ENCODE measurements at places on chromosomes 11 and 22.

- no peak for DNase-seq
These were observed 39.4 kb downstream of the ZBTB16 start for GRCh38 chr11:114098927-114099326.

DNA sequence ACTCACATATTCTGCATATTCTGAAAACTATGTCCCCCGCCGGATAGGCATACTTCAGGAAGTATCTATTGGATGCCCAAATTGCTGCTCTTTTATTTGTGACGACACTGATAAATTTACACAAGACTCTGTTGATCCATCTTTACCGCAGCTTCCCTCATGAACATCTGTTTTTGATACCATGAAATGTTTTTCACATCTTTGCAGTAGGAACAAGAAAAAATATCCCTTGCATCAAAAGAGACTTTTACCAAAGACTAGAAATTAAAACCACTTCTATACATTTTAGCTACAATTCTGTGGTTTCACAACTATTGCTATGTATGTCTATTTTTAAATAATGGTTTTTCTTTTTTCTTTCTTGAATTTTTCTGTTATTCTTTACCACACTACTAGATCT, 15.3 kb downstream of the POU2AF2 start:
- DNase-seq, result no peak

- no peak for DNase-seq
These were observed 17.4 kb upstream of the ETS1 start for GRCh38 chr11:128604723-128605122.

GRCh38 chr11:65866509-65867283, 5.9 kb downstream of the EFEMP2 start:
- DNase-seq, result no peak

All from common myeloid progenitor, CD34-positive (primary cell).